ENCODE measurements at places on chromosomes 7 and 10.

DNA sequence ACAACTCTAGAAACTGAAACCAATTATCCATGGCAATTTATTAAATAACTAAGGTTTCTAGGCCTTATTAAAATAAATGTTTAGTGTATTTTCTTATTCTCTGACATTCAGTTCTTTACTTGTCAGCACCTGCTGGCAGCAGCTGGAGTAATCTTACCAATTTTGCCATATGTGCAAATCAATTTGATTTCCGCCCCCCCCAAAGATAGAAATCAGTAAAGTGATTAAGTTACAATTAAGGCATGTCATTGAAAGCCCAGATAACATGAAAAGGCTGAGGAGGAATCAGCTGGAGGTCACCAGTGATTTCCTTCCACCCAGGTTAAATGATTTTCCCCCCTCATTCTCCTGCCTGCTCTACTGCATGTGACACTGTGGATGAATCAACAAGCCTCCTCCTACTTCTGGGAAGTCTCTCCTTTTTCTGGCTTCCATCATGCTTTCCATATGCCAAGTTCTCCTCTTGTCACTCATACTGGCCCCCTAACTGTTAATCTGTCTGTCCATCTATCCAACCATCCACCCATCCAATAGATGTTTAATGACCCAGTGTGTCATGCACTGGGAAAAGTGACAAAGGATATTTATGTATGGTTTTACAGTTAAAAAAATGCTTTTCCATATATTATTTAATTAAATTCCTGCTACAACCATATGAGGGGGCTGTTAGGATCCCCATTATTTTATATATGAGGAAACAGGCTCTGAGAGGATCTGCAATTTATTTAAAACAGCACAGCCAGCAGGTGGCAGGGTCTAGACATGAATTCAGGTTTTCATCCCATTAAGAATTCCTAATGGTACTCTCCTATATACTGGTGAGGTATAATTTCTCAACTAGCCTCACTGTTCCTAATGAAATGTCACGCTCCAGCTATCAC lies 116.5 kb downstream of the ATXN7L1 start:
- DNase-seq = peak; percentile 28

DNA sequence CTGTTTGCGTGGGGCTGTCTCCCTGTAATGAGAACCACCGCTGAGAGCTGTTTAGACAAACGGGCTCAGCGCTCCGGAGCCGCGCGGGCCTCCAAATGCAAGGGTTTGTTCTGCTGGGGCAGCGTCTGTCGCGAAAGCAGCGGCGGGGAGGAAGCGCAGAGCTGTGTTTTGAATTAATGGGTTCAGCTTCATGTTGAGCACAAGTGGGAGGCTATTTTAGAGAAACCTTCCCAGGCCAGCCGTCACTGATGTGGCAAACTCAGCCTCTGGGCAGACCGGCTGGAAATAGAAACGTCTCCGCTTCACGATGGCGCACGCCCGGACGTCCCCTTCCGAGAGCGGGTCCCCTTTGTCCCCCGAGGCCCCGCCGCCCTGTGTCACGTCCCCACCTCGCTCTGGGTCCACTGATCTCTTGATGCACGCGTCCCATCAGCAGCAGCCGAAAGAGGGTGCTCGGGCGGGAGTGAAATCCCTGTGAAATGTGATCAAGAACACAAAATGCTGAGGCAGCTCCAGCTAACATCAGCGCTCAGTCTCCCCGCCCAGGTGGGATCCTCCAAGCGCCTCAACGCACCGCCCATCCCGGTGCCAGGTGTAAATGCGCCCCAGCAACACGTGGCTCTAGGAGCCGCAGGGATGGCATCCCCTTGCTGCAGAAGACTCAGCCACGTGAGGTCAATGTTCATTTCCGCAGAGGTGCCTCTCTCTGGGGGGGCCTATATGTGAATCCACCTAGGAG lies 44.9 kb downstream of the BAMBI start:
- DNase-seq = peak; percentile 11

DNA sequence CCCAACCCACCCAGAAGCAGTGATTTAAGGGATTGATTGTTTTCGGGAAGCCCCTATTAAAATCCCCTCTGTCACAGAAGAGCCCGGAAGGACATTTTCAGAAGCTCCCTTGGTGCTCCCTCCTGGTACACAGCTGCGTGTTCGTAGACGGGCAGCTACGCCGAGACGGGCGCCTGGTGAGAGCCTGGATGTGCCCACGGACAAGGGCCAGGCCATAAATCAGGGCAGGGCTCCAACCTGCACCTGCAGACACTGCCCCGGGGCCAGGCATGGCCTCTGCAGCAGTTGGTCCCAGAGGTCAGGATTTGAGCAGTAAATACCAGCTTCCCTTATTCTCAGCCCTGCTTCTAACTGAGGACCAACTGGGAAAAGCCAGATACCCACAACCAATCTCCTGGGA lies 106.8 kb downstream of the PAXIP1 start:
- no peak for DNase-seq

GRCh38 chr7:29281782-29282541 lies 87.4 kb downstream of the CHN2 start:
- DNase-seq = no peak

DNA sequence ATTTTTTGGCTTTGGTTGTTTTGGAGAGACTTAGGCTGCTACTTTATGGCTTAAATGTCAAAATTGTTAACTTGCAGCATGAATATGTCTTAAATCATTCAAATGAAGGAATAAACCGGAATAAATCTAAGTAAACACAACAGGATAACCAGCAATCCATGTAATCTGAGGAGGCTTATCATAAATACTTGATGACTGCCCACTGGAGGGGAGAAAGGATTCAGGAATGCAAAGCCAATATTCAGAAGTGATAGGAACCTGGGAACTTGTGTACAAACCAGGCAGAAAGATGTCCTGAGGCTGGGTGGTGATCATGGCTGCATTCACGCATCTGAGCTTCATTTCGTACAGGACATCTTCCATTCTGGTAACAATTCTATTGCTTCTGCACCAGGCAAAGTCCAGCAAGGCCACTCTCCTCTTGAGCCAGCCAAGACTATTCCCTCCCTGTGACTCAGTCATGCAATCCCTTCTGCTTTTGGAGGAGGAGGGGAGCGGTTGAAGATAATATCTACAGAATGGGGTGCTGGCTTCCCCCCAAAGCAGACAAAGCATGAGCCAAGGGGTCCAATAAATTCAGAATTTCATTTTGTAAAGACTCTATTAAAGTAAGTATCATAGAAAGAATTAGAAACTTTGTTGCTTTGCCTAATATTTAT lies 374.5 kb downstream of the PHTF2 start:
- no peak for DNase-seq

- no peak for DNase-seq
These were observed 225.1 kb downstream of the GATA3 start for GRCh38 chr10:8279598-8279997.

- DNase-seq = no peak
These were observed 33.3 kb downstream of the CTBP2 start for GRCh38 chr10:125127110-125127509.

DNA sequence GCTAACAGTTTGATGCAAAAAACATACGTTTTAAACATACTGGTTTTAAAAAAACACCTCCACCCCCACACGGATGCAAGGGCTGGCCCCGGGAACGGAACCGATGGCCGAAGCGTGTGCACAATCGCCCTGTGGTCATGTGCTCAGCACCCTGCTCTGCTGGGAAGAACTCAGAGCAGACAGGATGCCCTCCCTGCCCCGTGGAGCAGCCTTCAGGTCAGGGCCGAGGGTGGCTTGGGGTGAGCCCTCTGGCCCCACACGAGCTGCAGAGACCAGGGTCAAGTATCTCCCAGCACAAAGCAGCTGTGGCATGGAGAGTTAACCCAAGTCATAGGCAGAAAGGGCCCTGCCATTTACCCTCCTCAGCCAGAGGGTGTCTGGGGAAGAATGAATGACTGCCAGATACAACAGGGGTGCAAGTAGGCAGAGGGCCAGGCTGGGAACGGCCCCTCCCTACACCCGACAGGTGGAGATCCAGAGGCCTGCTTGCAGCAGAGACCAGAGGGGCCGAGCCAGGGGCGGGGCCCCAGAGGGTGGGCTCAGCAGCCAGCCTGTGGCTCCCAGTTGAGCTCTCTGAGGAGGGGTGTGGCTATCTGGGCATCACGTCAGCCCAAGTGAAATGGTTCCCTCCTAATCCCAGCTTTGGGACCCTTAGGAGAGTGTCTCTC lies 56.8 kb downstream of the ZRANB1 start:
- DNase-seq = no peak

GRCh38 chr10:112258407-112258806 lies 24.8 kb upstream of the TECTB start:
- no peak for DNase-seq

GRCh38 chr7:142379201-142379885 lies 121.5 kb upstream of the PRSS58 start:
- no peak for DNase-seq

GRCh38 chr10:70575874-70576802 lies 26.4 kb downstream of the PRF1 start:
- DNase-seq = peak; percentile 33

GRCh38 chr10:104317726-104318299 lies 20.5 kb downstream of the ITPRIP start:
- DNase-seq = no peak

DNA sequence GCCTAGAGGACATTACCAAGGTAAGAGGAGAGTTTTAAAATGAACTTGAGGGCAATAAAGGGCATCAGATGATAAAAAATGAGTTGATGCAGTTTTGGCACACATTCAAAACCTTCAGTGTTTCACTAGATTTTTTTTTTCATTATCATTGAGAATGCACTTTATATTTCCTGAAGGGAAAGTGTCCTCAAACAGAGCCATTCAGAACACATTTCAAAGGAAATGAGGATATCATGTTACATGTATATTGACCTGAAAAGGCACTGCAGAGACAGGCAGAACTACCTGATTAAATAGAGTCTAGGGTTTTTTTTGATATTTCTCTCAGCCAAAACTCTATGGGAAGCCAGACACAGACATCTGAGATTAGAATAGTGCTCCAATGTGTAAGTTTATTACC lies 454.0 kb downstream of the NEBL start:
- no peak for DNase-seq

- DNase-seq = no peak
These were observed 32.2 kb downstream of the HACD1 start for GRCh38 chr10:17585016-17585415.

- peak; percentile 39 for DNase-seq
These were observed 52.7 kb upstream of the VIPR2 start for GRCh38 chr7:159197066-159197975.

- no peak for DNase-seq
These were observed 134.9 kb upstream of the ZNF92 start for GRCh38 chr7:65238785-65239184.

DNA sequence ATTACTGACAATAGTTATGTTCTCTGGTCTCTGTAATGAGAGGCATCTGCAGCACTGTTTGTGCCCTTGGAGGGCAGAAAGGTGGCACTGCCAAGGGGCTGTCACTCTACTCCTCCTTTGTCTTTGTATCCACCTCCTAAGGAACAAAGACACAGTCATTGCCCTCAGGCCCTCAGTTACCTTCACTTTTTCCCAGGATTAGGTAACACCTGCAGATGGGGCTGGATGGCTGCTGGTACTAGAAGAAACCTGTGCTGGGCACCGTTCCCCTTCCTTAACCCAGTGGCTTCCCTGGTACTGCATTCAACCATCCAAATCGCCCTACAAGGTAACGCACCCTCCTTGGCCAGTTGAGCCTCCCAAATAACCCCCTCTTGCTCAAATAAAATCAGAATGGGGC lies 246.9 kb upstream of the NEBL start:
- no peak for DNase-seq

GRCh38 chr10:24381235-24382010 lies 172.5 kb downstream of the KIAA1217 start:
- no peak for DNase-seq

- DNase-seq = no peak
These were observed 75.1 kb upstream of the SP4 start for GRCh38 chr7:21352540-21353387.

DNA sequence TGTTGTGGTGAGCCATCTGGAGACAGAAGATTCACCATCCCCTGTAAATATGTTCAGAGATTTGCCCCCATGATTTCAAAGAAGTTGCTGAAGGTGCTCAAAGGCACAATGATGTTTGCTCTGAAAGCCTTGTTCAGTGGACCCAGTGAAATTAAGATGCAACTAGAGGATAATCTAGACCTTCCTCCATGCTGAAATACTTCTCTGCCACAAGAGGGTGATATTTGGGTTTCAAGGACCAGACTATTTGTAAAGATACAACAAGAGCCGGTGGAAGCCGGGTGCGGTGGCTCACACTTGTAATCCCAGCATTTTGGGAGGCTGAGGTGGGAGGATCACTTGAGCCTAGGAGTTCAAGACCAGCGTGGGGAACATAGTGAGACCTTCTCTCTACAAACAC lies 13.5 kb upstream of the MSRB2 start:
- no peak for DNase-seq

- no peak for DNase-seq
These were observed 5.4 kb upstream of the GLI3 start for GRCh38 chr7:42242381-42242780.

GRCh38 chr10:131012641-131012985 lies 298.9 kb downstream of the TCERG1L start:
- no peak for DNase-seq

DNA sequence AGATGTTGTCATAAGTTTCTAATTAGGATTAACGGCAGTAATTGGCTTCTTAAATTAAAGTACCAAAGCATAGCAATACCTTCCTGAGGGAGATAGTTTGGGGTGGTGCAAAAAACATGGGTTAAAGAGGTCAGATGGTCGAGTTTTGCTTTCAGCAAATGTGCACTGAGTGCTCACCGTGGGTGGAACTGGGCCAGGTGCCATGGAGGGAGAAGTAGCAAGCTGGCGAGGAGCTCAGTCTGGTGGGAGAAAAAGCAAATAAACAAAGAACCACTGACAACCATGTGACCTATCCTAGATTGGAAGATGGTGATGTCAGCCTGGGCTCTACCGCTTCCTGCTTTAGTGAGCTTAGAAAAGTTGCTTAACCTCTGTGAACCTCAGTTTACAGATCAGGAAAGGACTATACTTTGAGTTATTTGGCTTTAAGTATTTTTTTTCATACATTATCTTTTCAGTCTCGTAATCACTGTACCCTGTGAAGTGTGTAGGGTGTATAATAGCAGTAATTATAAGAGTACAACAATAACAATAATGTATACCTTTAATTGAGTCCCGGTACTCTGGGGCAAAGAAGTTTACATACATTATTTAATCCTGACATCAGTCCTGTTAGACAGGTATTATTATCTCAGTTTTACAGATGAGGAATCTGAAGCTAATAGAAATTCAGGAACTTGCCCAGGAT lies 69.0 kb upstream of the PDCD4 start:
- DNase-seq = peak; percentile 22

- no peak for DNase-seq
These were observed 20.5 kb downstream of the SPAG6 start for GRCh38 chr10:22365644-22366434.

DNA sequence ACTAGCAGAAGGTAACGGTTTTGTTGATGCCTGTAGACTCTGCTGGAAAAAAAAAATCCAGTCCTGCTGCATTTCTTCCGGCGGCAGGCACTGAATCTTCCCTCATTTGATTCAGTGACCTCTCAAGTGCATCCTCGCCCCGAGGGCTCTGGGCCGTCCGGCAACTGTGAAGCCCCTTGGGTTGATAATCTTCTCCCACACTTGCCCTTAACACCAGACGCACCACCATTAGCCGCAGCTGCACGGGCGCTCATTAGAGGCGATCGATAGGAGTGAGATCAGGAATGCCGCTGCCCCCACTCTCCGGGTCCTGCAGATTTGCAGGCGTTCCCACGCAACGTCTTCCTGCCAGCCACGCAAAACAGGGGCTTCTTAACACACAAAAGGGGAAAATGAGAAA lies 200.0 kb upstream of the MKI67 start:
- no peak for DNase-seq

- no peak for DNase-seq
These were observed 133.1 kb downstream of the CUBN start for GRCh38 chr10:16996530-16996964.

- no peak for DNase-seq
These were observed 403.8 kb upstream of the MGMT start for GRCh38 chr10:129063212-129063611.

Measured in activated CD4-positive, alpha-beta T cell treated with anti-CD3 and anti-CD28 coated beads, Interleukin-2, amount 50 U/mL, for 48 hours (primary cell).